ENCODE measurements at places on chromosomes 4 and X.

- no peak for DNase-seq
Observed at GRCh38 chrX:136779346-136779781, 1.4 kb downstream of the ARHGEF6 start.

DNA sequence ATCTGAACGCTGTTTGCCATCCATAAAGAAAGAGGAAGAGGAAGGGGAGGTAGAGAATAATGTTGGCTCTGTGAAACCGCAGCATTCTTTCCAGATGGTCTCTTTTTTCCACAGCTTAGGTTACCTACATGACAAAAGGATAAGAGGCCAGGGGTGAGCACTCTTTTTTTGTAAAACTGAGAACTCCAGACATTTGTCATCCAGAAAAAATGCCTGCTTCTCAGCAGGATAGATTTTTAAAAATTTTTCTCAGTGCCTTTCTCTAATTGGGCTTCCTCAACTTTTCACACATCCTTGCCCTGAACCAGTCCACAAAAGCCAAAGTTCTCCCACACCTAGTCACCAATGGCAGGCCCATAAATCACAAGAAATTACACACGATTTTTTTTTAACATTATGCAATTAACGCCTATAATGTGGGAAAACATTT is 158.1 kb upstream of the TENM3 start:
- DNase-seq = no peak

DNA sequence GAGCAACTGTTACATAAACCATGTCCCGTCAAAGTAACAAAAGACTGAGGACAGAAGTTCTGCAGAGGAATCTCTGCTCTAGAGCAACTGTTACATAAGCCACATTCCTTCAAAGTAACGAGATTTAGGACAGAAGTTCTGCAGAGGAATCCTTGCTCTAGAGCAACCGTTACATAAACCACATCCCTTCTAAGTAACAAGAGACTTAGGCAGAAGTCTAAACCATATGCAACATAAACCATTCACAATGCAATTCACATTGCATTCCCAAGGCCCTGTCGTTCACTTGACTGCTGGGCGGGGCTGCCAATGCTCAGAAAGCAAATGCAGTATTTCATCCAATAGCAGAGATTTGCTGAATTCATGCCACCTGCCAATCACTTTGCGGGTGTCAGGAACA is 124.4 kb upstream of the PUDP start:
- no peak for DNase-seq

- peak; percentile 27 for DNase-seq
Observed at GRCh38 chr4:1991596-1992434, 17.0 kb downstream of the NELFA start.

GRCh38 chr4:125140966-125141495 is 173.7 kb upstream of the FAT4 start:
- no peak for DNase-seq

DNA sequence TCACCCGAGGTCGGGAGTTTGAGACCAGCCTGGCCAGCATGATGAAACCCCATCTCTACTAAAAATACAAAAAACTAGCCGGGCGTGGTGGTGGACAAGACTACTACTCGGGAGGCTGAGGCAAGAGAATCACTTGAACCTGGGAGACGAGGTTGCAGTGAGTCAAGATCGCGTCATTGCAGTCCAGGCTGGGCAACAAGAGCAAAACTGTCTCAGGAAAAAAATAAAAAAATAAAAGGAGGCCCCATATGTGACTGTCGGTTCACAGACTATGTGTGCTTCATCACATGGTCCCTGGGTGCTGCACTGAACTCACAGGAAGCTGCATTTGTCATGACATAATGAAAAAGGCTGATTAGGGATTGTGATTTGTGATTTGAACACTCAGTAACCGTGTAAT is 6.4 kb downstream of the TRIML1 start:
- DNase-seq = no peak

- no peak for DNase-seq
Observed at GRCh38 chr4:145618210-145618931, 814 bp upstream of the MMAA start.

DNA sequence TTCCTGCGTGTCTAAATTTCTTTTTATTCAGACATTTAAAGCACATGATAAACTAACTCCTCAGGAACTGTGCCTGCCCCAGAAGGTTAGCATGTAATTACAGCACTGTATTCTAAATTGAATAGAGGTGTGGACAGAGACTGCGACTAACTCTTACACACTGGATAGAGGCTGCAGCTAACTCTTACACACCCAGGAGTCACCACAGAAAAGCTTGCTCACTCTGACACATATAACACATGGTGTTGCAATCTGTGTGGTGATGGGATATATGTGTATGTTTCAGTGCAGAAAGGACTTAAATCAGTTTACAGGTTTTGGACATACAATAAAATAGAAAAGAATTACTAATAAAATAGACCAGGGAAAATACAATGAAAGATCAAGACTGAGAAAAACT is 41.5 kb downstream of the SMAD1 start:
- no peak for DNase-seq

DNA sequence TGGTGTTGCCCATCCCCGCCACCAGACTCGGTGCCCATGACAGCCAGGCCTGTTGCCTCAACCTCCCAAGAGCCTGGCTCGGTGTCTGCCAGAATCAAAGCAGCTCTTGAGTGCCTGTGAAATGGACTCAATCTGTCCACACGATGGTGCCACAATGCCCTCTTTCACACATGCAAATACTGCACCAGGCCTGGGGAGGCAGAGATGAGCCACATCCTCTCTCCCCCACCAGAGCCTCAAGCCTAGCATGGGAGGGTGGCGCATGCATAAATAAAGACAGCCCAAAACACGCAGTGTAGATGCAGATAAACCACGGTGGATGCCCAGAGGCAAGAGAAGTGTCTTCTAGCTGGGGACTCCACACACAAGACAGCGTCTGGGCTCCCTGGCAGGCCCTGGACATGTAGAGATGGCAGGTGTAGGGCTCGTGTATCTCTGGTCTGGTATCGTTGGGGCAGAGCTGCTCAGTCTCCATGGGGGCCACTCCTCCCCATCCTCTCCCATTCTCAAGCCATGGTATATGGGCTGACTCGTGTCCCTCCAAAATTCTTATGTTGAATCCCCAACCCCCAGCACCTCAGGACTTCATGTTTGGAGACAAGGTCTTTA is 65.6 kb downstream of the JAKMIP1 start:
- DNase-seq = no peak

- DNase-seq = no peak
Observed at GRCh38 chr4:6614701-6615230, 25.7 kb upstream of the MRFAP1 start.

- DNase-seq = no peak
Observed at GRCh38 chrX:125709532-125709931, 389.9 kb downstream of the TEX13C start.

DNA sequence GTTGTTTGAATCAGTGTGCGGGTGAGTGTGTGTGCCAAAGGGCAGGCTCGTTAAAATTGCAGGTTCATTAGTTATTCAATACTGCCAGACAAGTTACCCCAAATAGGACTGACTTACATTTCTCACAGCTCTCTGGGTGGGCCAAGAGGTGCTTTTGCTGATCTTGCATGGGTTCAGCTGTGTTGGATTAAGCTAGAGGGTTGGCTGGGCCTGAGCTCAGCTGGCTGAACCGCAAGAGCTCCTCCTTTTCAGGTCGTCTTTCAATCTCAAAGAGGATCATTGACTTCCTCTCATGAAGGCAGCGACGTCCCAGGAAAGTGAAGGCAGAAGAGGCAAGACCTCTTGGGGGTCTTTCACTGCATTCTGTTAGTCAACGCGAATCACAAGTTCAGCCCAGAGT is 343.3 kb upstream of the FRG1 start:
- DNase-seq = no peak

GRCh38 chrX:130186651-130187050 is 14.9 kb downstream of the RAB33A start:
- no peak for DNase-seq

DNA sequence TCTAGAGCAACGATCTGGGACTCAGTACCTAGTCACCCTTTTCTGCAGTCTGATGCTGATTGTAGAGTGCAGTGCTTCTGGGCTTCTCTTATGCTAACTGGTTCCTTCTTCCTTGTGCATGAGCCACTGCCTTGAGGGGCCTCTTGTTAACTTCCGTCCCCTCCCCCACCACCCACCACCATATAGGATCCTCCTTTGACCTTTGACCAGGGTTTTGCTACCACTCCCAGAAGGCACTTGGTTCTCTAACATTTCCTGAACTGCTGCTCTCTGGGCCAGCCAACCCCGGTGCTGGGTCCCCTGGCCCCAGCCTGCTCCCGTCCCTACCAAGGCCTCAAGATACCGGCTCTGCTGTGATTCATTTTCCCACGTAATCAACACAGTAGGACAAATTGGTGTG is 104.6 kb upstream of the KLF3 start:
- no peak for DNase-seq

- no peak for DNase-seq
Observed at GRCh38 chr4:70277121-70277520, 34.7 kb downstream of the CSN3 start.

DNA sequence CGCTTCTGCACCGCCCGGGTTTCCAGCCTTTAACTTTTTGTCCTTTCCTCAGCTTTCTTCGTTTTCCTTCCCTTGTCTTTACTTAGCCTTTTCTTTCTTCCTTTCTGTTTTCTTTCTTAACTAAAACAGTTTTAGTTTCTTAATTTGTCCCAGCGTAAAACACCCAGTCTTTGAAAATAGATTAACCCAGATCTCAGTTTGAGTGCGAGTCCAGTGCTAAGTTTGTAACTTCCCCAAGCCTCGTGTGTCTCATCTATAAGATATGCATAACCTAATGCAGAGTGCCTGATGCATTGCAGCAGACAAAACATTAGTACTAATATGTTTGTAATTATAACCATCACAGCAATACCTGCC is 460 bp upstream of the GEMIN8 start:
- no peak for DNase-seq

DNA sequence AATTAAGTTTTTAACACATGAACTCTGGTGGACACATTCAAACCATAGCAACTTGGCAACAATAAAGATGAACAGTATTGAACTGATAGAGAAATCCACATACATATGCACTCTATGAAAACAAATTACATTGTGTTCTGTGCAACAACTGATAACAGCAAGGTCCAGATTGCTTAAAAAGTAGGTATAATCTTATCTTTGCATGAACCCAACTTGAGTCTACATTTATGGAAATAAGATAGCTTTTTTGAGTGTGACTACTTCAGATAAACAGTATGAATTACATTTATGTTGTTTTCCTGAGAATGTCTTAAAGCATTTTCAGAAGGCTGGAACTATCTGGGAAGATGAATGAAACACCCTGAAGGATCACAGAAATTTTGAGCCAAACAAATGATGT is 212.6 kb upstream of the GK2 start:
- no peak for DNase-seq

DNA sequence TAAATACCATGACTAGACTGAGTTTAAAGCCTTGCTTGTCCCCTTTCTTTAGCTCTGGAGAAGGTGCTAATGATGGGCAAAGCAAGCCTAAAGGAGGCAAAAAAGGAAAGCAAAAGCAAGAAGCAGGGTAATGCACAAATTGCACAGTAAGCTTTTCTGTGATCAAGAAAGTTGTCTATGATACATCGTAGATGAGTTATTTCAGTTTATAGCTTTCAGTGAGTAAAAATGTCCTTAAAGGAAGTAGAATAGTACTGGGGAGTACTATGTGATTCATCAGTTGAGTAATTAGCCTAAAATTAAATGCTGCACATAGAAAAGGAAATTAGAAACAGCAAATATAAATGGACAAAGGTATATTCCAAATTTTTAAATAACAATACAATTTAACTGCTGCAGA is 50.2 kb upstream of the PDE5A start:
- DNase-seq = no peak

DNA sequence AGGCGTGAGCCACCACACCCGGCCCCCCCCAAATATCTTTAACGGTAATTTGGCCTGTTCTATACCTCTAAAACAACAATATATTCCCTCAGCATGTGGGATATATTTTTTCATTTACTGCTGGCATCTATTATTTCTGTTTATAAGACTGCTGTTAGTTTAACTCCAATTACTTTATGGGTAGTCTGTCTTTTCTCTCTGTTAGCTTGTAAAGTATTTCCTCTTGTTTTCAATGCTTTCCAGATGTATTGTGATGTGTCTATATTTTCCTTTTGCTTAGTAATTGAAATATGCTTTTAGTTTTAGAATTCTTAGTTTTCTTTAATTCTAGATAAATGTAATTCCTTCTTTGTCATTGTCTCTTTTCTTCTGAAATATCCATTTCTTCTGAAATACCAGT is 445.8 kb downstream of the ANKRD50 start:
- no peak for DNase-seq

- DNase-seq = no peak
Observed at GRCh38 chr4:108861334-108861733, 98.5 kb upstream of the ETNPPL start.

- no peak for DNase-seq
Observed at GRCh38 chrX:10259716-10260115, 102.9 kb downstream of the CLCN4 start.

- no peak for DNase-seq
Observed at GRCh38 chr4:100933628-100934027, 413.7 kb downstream of the PPP3CA start.

GRCh38 chrX:17792826-17793225 is 55.5 kb downstream of the SCML1 start:
- no peak for DNase-seq

DNA sequence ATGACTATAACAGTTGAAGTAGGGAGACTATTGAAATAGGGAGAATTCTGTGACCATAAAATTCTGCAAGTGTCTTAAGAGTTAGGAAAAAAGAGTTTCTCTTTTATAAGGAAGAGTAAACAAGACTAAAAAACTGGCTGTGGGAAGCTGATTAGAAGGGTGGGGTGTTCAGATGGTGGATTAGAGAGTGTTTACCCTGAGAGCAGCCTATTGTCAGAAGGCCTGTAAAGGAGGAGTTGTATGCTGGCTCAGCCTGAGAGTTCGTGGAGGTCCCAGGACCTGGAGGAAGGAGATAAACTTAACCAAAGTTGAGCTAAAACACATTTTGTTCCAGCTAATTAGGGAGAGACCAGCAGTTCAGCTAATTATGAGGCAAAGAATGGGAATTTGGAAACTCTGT is 629.7 kb downstream of the PCDH7 start:
- no peak for DNase-seq

All from left lobe of liver (tissue), 2 donors.